Urinary bladder (tissue), 4 donors: ENCODE measurements at places on chromosomes 2 and 18.

DNA sequence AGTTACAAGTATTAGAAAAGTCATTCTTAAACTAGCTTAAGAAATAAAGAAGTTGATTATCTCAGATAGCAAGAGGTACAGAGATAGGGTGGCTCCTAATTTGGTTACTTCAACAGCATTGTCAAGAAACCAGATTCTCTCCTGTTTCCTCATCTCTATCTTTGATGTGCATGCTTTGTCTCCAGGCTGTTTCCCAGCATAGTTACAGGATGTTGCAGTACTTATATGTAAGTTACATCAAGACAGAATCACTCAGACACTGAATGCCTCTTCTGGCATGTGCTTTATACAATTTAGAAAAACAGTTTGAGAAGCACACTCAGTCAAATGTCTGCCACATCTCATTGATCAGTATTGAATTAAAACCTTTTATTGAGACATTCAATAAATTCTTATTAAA is 189.5 kb upstream of the UBE2E3 start:
- DNase-seq = no peak

GRCh38 chr2:7685342-7686015 is 768.3 kb downstream of the RNF144A start:
- no peak for DNase-seq

DNA sequence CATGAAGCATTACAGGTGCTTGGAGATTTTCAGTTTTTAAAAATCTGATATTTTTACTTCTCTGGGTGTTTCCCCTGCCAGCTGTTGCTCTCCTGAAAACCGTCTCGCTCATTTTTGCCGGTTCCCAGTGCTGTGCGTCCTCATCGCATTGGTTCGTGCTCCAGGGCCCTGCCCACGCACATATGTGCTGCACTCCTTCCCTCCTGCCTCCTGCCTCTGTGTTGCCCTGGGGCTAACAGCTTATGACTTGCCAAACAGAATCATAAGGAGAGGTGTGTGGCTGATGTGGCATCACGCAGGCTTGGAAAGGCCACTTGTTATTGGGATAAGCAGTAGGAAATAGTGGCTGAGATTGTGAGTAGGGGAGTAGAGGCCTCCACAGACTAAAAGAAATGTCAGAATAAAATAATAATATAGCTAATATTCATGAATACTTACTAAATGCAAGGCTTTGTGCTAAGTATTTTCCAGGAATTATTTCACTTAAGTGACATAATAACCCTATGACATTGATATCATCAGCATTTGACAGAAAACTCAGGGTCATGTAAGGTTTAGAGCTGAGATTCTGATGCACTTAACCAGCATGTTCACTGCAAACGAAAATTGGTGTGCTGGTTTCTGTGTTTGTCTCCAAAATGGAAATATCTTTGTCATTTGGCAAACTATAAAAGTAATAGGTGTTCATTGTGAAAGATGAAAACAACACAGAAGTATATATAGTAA is 53.5 kb downstream of the SLC4A1AP start:
- DNase-seq = no peak

DNA sequence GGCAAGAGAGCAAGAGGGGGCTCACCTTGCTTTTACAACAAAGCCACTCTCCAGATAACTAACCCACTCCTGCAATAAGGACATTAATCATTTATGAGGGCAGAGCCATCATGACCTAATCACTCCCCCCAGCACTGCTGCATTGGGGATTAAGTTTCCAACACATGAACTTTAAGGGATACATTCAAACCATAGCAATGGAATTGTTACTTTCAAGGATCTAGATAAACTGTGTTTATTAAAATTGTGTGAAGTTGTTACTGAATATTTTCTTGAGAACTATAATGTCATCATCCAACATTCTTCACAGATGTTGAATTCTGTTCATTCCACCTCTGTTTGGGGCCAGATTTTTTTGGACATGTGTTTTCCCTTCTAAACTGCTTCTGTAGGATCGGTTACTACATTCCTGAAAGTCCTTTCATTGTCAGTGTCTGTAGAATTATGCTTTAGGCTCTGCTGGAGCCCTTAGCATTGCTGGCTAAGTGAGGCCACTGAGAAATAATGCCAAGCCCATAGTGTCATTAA is 50.4 kb downstream of the SPATS2L start:
- no peak for DNase-seq

DNA sequence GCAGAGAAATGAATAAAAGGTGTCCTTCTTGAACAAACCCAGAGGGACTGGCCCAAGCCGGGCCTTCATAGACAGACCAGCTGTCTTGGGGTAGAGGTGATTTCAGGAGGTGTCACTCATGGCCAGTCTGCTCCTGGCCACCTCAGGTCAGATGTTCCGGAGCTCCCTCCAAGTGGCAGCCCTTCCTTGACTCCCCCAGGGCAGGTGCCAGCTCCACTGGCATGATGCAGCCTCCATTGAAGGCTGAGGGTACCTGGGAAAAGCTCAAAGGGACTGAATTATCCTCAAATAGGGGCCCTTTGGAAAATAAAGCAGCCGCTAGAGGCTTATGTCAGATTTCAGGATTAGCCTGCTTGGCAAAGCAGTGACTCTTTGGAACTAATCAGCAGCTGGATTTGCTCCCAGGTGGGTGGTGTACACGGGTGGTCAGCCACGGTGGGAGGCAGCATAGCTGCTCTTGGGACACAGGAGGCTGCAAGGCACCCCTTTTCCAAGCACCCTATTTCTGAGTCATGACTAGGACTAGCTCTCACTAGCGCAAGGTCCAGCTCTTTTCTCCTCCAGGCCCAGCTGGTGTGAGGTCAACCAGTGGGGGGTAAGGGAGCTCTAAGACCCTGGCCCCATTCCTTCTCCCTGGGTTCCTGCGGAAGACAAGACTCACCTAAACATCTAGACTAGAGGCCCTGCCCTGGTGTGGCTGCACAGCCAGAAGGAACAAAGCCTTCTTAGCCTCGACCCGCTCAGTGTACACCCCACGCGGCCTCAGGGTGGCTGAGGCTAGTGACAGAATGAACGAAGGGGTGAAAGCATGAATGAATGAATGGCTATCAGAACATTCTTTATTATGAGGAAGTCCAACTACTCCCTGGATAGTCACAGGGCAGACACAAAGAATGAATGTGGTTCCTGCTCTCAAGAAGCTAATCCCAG is 29.3 kb downstream of the HS1BP3 start:
- DNase-seq = no peak

- DNase-seq = no peak
Measured at GRCh38 chr2:222608081-222608480, 47.8 kb downstream of the FARSB start.

- DNase-seq = no peak
Measured at GRCh38 chr2:18356676-18357075, 203.8 kb downstream of the RDH14 start.

- DNase-seq = no peak
Measured at GRCh38 chr18:75201282-75202270, 7.4 kb downstream of the PTGR3 start.

- DNase-seq = no peak
Measured at GRCh38 chr2:12587729-12588522, 128.8 kb upstream of the TRIB2 start.

- peak; percentile 60 for DNase-seq
Measured at GRCh38 chr2:152335016-152335725, at the start of gene FMNL2. FMNL2 (plus strand) TSS chr2:152335174.

DNA sequence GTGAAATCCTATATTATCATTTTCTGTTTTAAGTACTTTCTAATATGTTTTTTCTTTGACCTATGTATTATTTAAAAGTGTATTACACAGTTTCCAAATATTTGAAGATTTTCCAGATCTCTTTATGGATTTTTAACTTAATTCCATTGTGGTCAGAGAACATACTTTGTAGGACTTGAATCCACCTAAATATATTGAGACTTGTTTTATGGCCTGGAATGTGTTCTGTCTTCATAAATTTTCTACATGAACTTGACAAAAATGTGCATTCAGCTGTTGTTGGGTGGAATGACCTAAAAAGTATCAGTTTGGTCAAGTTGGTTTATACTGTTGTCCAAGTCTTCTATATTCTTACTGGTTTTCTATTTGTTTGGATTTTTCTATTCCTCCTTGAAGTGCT is 33.8 kb upstream of the TMEM247 start:
- DNase-seq = no peak

DNA sequence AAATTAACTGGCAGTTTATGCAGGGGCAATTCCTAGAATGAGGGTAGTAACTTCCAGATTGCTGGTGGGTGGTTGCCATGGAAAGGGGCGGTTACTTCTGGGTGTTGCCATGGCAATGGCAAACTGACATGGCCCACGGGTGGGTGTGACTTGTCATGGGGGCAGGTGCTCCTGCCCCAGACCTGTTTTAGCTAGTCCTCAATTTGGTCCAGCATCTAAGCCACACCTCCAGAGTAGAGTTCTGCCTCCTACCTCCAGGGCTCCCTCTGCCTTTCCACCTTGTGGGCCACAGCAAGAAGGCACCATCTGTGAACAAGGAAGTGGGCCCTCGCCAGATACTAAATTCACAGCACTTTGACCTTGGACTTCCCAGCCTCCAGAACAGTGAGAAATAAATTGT is 148.7 kb downstream of the TFCP2L1 start:
- no peak for DNase-seq

GRCh38 chr2:145088756-145089155 is 568.8 kb upstream of the ZEB2 start:
- DNase-seq = no peak

DNA sequence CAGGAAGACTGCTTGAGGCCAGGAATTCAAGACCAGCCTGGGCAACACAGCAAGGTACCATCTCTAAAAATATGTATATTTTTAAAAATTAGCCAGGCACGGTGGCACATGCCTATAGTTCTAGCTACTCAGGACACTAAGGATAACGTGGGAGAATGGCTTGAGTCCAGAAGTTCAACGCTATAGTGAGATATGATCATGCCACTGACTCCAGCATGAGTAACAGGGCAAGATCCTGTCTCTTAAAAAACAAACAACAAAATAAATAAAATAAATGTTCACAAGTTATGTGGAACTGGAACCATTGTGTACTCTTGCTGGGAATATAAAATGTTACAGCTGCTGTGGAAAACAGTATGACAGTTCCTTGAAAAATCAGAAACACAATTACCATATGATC is 47.2 kb downstream of the USP34 start:
- DNase-seq = no peak

DNA sequence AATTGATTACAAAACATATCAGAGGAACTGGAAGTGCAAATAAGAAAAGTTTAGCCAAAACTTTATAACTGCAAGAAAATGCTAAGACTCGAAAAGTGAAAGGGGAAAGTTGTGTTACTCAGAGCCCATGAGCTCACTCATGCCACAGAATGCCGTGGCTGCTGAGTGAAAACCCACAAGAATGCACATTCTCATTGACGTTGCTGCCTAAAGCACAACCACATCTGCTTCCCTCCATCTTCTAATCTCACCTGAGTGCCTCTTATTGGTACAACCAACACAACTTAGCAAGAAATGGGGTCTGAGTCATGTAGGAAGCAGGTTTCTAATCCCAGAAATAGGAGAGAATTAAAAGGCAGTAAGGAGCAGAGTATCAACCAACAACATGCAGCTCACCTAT is 259.7 kb downstream of the LNPK start:
- DNase-seq = no peak

GRCh38 chr18:46055838-46056230 is 16.2 kb downstream of the PSTPIP2 start:
- no peak for DNase-seq

DNA sequence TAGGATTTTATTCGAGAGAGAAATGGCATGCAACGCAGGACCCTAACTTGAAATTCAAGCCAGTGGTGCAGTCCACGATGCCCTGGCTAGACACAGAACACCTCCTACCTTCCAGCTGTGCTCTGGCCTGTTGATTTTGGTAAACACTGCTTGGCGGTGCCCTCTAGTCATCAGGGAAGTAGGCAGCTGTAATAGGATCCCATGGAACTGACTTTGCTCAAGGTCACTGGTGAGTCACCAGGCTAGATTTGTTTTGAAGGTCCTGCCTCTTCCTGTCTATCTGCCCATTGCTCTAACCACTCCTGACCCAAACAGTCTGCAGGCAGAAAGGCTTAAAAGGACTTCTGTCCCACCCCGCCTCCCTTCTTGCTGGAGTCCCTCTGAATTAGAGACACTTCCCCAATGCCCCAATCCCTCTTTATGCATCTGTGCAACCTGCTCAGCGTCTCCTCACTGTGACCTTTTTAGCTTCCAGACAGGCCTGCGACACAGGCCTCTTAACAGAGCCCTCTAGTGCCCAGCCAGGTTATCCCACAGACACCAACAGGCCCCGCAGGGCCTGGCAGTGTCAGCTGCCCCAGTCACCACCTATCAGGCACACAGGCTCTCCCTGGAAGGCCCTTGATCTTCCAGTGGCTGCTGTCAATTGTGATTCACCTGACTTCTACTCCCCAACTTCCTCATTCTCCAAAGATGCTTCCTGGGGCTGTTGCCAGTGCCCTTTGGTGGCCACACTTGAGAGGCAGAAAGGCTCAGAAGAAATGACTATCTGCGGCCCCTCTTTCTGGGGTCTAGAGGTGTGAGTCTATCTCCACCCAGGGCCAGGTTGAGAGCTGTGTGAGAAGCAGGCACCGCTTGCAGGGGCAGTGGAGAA is 5.2 kb downstream of the TMEM127 start:
- no peak for DNase-seq

DNA sequence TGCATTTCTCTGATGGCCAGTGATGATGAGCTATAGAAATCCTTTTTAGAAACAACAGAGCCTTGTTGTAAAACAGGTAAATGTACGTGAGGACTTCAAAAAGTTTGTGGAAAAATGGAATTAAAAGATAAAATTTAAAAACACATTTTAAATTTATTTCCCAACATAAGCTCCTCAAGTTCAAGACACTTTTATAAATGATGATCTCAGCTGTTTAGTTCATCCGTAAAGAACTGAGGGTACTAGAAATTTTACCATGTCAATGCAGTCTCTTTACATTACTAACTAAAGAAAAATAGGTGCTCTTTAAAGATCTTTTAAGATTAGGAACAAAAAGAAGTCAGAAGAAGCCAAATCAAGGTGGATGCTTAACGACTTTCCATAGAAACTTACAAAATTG is 52.5 kb downstream of the MSH2 start:
- no peak for DNase-seq

DNA sequence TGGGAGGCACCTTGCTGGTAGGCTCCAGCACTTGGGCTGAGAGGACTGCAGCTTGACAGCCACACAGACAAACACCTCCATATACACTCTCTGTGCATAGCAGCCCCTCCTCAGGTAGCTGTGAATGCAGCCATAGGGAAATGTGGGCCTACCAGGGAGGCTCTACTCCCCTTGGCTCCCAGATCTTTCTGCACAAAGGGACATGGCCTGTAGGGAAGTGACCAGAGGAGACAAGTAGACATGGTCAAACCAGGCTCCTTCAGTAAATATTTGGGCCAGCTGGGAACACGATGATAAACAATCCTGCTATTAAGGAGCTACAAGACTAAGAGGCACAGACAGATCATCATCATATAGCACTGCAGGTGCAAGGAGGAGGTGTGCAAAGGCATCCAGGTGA is 35.9 kb upstream of the PDCL3 start:
- no peak for DNase-seq

- no peak for DNase-seq
Measured at GRCh38 chr18:45608400-45608799, 6.9 kb upstream of the SLC14A2 start.

- no peak for DNase-seq
Measured at GRCh38 chr18:75261430-75262223, 51.0 kb downstream of the TSHZ1 start.

- DNase-seq = no peak
Measured at GRCh38 chr2:120626566-120626965, 109.1 kb upstream of the GLI2 start.

- no peak for DNase-seq
Measured at GRCh38 chr2:231674587-231675338, 33.6 kb upstream of the PTMA start.
